ENCODE measurements at places on chromosomes 5 and 9.

DNA sequence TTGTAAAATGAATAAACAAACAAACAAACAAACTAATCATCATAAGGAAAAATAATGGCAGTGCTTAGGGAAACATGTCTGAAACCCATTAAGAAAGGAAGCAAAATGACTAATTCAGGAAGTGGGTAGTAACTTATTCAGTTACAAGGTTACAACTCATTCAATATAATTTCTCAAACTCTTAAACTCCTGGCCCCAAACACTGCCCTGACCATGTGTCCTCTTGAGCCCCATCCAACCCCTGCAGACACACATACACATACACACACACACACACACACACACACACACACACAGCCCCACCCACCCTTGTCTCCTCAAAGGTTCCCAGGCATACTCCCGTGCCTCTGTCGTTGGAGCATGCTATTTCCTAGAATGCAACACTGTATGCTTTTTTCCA, 193.9 kb downstream of the SEC61B start:
- no peak for DNase-seq

DNA sequence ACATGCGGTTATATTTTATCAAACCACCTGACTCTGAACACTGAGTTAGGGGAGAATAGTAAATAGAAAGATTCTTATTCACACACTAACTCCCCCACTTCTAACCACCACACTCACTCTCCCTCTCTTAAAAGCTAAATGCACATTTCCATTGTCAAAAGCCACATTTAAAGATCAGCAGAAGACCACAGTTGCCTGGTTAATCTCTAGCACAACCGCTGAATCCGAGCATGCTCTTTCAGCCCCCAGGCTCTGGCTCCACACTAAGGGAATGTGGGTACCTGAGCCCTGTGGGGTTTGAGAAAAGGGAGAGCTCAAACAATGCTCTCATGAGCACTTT, 35.7 kb downstream of the PFDN1 start:
- no peak for DNase-seq

- no peak for DNase-seq
Measured at GRCh38 chr5:9562141-9562540, 16.3 kb upstream of the SEMA5A start.

GRCh38 chr9:136629879-136630661, 32.6 kb upstream of the EGFL7 start:
- DNase-seq: peak; percentile 71

DNA sequence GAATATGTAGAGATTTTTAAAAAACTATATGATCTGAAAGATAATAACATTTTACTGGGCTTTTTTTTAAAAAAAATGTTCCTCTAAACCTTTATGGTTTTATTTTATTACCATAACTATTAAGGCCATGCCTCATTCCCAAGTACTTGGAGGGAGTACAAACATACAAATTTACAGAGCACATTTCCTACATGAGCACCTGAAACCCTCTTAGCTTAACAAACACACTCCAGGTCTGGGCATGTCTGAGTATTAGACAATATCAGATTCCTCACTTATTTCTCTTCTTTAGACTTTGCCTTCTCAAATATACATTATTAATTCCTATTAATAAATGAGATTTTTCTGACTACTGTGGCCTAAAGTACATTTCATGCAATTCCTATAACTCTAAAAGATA, 319.2 kb downstream of the SLCO4C1 start:
- DNase-seq: no peak

DNA sequence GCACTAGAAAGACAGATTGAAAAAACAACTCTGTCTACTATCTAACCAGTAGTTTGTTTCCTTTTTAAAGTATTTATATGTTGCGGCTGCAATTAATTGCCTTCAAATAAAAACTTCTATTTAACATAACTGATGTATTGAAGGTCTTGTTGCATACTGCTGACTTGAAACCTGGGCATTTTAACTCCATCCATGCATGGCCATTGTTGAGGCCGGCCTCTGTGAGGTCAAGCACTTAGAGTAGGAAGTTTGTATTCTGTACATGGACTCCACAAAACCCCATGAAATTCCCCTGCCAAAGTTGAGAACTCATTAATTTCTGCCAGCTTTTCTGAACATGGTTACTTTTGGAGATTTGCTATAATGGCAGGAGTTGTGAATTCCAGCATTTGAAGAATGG, 150.6 kb downstream of the GAS1 start:
- no peak for DNase-seq

- DNase-seq: no peak
Measured at GRCh38 chr5:72540759-72541438, 33.7 kb upstream of the ZNF366 start.
